ENCODE measurements at places on chromosomes 2 and 18. TPM values are rescaled to one million over a fixed set of nuclear protein-coding genes. Genes with fewer than 3 reads are reported as not detected.

DNA sequence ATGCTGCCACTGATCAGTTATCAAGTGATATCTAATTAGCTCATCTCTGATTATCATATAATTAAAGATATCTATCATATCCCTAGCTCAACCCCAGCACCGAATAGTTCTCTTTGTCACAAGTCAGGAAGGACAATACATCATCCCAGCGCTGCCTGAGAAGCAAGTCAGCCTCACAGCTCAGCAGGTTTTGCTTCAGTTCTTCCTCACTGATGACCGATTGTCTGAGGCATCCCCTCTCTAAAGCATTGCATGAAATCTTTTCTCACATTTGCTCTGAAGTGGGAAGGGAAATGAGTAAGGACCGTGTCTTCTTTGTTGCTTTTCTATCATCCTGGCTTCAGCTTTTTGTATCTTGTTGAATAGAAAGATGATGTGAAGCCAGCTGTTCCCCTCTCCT lies 247.9 kb downstream of the CMPK2 start:
- H3K36me3 ChIP-seq: no peaks in the 10 kb centered on the region
- no peak overlapping the region for H3K27ac ChIP-seq
- no peak for DNase-seq
- no peaks in the 10 kb centered on the region for H3K27me3 ChIP-seq
- H3K4me3 ChIP-seq: no peak overlapping the region

- H3K4me3 ChIP-seq: no peak overlapping the region
- no peak overlapping the region for H3K27ac ChIP-seq
- H3K36me3 ChIP-seq: no peaks in the 10 kb centered on the region
These were observed 102.2 kb downstream of the PTGR3 start for GRCh38 chr18:75106746-75107145.

DNA sequence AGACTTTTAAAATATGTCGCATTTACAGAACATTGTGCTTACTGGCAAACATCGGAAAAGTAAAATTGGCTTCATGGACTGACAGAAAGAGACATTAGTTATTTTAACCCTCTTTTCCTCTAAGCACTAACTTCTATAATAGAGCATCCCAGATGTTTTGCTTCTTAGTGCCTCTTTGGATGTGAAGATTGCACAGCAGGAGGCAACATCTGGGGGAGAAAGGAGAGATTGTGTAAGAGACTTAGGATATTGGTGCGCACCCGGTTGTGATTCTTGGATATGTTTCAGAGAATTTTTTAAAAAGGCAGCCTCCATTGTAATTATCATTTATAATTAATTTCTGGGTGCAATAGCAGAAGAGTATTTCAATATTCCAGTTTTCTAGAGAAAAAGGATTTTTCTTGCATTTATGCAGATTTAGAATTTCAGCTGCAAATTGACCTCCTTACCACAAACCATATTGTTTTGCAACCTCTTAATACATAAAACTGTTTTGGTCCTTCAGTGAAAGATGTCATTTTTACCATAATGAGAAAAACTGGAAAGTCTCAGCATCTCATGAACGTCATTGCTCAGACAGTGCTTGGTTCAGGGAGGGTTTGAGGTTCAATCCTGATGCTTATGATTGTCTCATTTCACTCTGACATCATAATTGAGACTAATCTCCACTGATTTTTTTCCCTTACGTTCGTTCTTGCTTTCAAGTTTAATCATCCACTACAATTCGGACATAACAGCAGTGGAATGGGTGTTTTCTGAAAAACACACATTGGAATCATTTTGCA lies 404.3 kb downstream of the ZNF521 start:
- H3K4me3 ChIP-seq: no peak overlapping the region
- H3K27ac ChIP-seq: no peak overlapping the region
- H3K27me3 ChIP-seq: no peaks in the 10 kb centered on the region
- H3K36me3 ChIP-seq: no peaks in the 10 kb centered on the region

RAX gene
- not detected for total RNA-seq

SERPINB12 gene
- not detected for total RNA-seq

CD207 gene
- total RNA-seq: not detected

Measured in IMR-90 (cell line).